ENCODE measurements at places on chromosomes 7 and 10.

- DNase-seq, result peak; percentile 49
Observed at GRCh38 chr7:91228927-91229558, 35.2 kb upstream of the FZD1 start.

DNA sequence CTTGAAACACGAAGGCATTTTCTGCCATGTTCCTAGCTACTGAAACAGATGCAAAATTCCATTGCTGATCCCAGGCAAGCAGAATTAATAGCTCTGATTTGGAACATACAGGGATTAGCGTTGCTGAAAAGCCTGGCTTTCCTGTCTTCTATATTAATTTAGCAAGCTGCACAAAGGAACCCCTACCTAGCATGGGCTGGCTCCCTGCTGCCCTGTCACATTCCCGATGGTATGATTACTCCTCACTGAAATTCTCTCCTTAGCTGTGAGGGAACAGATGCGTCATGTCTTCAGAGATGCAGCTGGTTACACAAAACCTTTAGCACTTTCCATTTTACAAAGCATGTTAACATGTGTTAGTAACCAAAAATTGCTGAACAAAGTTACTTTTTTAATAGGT lies 878.9 kb downstream of the TYW1 start:
- no peak for DNase-seq

DNA sequence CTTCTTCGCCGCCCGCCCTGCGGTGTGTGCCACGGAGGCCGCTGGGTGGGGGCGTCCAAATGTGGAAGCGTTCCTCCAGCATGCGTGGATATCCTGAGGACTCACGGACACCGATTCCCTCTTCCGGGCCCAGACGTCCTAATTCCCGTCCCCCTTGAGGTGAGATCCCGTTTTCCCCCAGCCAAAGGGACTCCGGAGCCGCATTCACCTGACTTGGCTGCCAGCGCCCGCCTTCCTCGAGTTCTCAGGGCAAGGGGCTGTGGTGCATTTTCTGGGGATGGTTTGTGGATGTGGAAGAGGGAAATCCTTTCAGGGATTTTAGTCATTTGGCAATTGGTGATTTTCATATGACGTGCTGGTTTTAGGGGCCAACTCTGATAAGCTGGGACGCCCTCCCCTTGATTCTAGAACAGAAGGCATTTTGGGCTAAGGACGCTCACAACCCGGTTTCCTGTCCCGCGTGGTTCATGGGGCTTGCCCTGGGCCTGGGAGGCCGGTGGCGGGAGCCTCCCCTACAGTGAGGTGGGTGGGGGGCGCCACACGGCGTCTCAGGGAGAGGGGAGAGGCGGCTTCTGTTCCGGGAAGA lies 165.4 kb downstream of the ACTR3B start:
- DNase-seq, result no peak

- no peak for DNase-seq
Observed at GRCh38 chr7:30721211-30721610, 30.7 kb upstream of the INMT start.

- DNase-seq, result no peak
Observed at GRCh38 chr7:54841772-54842697, 83.0 kb upstream of the SEC61G start.

DNA sequence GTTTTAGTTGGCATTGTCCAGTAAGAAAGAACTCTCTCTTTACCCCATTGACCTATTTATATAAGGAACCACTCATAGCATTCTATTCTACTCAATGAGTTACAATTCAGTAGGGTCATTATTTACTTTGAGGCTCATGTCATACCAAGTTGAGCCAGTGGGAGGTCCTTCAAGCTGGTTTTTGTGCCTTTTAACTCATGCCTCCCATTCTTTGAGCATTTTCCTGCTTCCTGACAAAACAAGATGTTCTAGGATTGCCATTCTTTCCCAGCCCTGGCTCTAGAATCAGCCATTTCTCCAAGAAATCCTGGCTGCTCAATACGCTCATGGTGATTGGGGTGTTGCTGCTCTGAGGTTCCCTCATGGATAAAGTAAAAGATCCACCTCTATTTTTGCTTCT lies 250.1 kb downstream of the ABCA13 start:
- no peak for DNase-seq

DNA sequence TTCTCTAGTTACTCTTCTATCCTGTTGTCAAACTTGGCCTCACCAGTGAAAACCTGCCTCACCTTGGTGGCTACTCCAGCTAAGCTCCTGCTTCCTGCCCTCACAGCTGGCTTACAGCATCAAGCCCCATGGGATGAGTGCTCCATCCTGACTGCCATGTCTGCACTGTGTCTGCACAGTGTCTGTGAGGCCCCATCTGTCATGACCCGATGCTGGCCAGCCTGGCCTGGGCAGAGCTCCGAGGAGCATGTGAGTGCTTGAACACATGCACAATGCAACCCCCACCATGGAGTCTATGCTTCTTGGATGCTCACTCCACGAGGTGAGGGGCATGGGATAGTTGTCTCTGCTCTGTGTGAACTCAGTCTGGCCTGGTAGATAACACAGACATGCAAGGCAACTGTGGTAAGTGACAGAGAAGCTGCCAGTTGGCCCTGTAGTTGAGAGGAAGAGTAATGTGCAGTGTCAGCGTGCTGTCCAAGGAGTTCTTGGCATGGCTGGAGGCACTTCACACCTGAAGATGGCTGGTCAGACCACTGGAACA lies 207.1 kb upstream of the ZNF32 start:
- DNase-seq, result no peak

DNA sequence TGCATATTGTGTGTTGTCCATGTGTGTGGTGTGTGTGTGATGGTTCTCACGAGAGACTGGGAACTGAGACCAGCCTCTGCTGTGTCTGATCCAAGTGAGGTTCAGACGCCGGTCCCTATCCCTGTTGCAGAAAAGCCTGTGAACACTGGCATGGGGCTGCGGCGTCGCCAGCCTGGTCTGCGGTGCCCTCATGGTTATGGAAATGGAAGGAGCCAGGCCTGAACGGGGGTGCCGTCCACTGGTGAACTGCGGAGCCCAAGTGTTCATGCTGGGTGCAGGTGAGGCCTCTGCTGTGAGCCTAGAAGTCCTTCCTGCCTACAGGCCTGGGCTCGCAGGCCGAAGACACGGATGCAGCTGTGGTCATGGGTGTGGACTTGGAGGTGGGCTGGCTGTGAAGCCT lies 18.7 kb upstream of the NCAPG2 start:
- DNase-seq, result no peak

GRCh38 chr7:98662289-98662688 lies 45.2 kb downstream of the NPTX2 start:
- DNase-seq, result no peak

GRCh38 chr7:1537535-1538412 lies 7.3 kb downstream of the MAFK start:
- DNase-seq, result no peak

- DNase-seq, result no peak
Observed at GRCh38 chr10:16439295-16439694, 2.5 kb downstream of the PTER start.

DNA sequence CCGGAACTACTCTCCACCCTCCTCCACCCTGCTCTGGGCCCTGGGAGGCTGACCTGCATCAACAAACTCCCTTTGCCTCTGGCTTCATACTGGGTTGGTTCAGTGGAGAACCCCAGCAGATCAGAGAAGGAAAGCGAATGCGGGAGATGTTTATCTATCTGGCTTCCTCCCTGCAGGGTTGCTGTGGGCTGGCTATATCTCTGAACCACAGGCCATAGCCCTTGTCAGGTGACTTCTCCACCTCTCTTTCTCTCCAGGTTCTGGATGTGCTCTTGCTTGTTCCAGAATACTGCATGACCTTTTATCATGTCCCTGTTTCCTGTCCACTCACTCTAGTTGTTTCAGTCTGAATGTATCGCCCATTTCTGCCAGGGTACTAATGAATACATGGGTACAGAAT lies 51.7 kb upstream of the IFRD1 start:
- DNase-seq, result no peak

GRCh38 chr10:99965700-99966099 lies 44.0 kb downstream of the DNMBP start:
- no peak for DNase-seq

DNA sequence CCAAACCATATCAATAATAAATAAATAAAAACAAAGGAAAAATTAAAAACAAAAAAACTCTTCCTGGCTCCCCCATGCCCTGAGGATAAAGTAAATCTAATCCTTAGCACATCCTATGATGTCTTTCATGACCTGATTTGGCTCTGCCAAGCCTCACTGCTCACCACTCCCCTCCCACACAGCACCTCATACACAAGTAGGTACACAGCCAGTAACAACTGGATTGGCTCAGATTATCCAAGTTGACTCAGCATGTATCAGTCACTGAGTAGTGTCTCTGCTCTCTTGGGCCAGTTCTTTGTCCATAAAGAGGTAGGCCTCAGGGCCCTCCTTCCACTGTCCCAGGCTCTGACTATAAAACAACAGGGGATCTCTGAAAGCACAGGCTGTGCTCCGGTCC lies 99.6 kb downstream of the STRA8 start:
- DNase-seq, result no peak

DNA sequence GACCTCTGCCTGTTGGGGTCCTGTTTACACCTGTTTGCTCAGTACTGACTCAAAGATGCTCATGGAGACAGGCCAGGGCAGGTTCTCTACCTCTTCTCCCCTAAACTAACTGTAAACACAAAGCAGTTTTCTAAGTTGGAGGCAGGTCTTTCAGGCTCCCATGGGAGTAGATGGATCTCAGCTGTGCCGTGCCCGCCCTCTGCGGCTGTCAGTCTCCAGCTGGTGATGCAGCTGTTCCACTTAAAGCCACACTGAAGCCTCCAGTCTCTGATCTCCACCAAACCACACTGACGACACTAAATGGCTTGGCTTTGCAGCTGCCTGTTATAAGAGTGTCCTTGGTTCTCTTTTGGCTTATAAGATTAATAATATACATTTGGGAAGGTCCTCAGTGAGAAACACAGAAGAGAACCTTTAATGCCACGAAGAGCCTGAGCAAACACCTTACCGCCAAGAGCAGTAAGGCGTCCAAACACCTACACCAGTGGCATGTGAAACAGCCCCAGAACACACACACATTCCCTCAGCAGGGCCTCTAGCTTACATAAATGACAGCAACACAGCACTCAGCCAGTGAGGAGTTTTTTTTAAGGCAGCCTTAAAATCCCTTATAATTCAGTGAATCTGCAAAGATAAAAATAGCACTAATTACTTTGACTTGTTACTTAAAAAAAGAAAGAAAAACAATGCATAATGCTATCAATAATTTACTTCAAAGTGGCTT lies 60.4 kb upstream of the KCNIP2 start:
- no peak for DNase-seq

- no peak for DNase-seq
Observed at GRCh38 chr10:78802866-78803265, 265.9 kb upstream of the ZMIZ1 start.

- no peak for DNase-seq
Observed at GRCh38 chr10:70323138-70323696, 39.4 kb upstream of the NPFFR1 start.

- no peak for DNase-seq
Observed at GRCh38 chr10:15483215-15484075, 112.4 kb upstream of the FAM171A1 start.

- DNase-seq, result no peak
Observed at GRCh38 chr7:115585015-115585718, 445.4 kb downstream of the TFEC start.

GRCh38 chr7:147321504-147321903 lies 1204.9 kb downstream of the CNTNAP2 start:
- no peak for DNase-seq

- no peak for DNase-seq
Observed at GRCh38 chr7:45700556-45700955, 126.4 kb downstream of the ADCY1 start.

GRCh38 chr7:157498657-157499056 lies 161.9 kb downstream of the DNAJB6 start:
- DNase-seq, result no peak

DNA sequence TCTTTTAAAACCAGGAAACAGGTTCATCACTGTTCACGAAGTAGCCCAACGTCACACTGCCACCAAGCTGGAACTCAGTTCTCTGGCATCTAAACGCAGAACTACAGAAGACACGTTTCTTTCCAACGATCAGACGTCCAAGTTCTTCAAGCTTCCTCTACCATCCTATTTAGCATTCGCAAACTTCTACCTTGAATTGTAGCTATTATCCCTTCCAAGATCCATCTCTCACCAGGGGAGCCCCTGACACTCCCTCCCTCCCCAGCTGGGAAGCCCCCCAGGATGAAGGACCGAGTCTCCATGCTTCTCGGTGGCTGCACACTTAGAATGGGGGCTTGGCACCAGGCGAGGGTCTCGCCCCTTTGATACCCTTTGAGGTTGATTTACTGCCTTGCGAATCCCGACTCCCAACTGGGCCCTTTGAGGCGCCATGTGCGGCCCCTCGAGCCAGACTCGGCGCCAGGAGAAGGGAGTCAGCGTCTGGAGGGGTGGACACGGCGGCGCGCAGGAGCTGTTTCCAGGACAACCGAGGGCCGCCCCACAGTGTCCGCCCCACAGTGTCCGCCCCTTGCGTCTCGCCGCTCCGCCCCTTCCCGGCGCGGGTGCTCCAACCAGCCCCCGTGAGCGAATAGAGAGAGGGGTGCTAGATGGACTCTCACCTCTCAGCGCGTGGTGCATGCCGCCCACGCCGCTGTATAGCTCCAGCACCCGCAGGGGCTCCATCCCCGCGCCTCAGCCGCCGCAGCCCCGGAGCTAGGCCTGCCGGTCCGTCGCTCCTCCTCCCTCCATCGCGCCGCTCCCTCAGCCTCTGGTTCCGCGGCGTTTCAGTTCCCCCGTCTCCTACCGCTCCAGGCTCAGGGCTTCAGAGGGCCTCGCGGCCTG lies at the start of gene TRDMT1:
Gene TRDMT1, minus strand, starts transcription at position 761 of the 882 bp plus-strand sequence. Its CDS starts 38 bp downstream, at position 723.
- DNase-seq, result peak; percentile 88

DNA sequence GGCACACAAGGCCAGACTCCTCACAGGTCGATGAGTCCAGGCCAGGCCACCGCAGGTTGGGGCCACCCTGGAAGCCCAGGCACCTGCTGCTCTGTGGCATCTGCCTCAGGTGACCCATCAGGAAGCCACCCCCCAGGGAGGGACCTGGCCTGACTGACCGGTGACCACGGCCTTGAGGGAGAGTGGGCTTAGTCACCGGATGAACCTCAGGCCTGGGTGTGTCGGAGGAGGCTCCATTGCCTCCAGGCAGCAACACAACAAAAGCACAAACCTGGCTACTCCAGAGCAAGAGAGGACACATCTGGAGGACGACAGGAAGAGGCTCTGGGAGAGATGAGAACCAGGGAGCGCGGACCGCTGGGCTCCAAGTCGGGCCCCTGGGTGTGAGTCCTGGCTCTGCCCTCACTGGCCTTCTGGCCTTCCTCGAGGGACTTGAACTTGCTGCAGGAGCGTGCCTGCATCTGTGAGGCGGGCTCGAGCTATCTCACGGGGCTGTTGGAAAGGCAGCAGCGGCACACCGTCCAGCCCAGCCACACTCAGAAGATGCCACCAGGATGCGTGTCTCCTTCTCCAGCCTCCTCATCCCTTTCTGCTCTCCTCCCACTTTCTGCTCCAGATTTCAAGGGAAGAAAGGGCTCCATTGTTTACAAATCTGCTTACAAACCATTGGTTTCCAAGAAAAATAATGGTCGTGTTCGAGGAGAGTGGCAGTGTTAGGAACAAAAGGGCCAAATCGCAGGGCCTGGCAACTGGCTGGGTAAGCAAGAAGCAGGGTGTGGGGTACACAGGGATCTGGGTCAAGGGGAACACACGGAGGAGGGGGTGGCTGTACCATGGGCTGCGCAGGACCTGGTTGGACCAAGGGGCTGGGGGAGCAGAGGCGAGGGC lies 152.9 kb downstream of the ADAM12 start:
- DNase-seq, result peak; percentile 76

All from foreskin melanocyte (primary cell).